ENCODE measurements at places on chromosomes 2 and 18. TPM values are rescaled to one million over a fixed set of nuclear protein-coding genes. Genes with fewer than 3 reads are reported as not detected.

DNA sequence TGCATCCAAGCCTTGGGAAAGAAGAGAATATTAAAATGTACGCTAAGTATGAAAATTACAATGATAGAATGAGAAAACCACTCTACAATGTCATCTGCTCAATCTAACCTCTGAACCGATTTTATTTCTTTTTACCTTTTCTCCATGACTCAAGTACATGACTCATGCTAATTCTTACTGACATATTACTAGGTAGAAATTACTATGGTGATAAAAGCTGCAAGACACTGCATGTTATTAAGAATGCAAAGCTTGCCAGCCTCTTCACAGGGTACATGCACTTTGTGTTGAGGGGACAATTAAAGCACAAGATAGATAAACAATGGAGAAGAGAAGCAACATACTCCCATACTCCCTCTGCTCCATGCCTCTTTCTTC is 20.7 kb downstream of the SFT2D3 start:
- H3K4me3 ChIP-seq, result no peak overlapping the region
- no peaks in the 10 kb centered on the region for H3K27me3 ChIP-seq
- no peaks in the 10 kb centered on the region for H3K4me1 ChIP-seq

DNA sequence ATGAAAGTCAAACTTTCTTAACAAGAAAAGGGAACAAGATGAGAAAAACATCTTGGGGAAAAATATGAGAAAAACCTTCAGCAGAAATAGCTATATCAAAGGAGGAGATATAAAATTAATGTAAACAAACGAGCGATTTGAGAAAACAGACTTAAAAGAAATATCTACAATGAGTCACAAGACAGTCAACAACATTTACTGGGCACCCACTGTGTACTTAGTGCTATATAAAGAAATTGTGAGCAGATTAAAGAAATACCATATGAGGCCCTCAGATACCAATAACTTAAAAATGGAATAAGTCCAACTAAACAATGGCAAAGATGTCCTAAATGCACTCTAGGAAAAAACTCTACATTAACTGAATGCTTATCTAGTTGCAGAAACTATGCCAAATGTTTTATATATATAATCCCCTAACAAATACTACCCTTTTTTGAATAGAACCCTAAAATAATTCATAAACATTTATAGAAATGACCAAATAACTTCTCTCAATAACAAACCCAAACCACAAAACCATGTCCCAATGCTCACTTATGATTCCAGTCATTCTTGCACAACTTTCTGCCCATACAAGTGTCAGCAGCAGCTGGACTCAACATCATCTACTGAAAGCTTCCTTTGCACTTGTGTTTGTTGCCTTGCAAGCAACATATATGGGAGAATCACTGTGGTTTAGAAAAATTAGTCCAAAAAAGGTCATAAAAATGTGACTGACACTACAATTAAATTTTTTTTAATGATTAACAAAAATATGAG is 83.5 kb downstream of the COBLL1 start:
- H3K27ac ChIP-seq, result no peak overlapping the region
- no peaks in the 10 kb centered on the region for H3K4me1 ChIP-seq
- no peaks in the 10 kb centered on the region for H3K27me3 ChIP-seq
- DNase-seq, result no peak

- H3K36me3 ChIP-seq, result no peaks in the 10 kb centered on the region
- H3K4me3 ChIP-seq, result no peak overlapping the region
Measured at GRCh38 chr2:102016399-102016955, 24.7 kb downstream of the IL1R2 start.

GRCh38 chr2:85446296-85447221 is 28.0 kb downstream of the SH2D6 start:
- no peak overlapping the region for H3K4me3 ChIP-seq
- no peaks in the 10 kb centered on the region for H3K36me3 ChIP-seq
- peaks cover 3% of the 10 kb centered on the region for H3K4me1 ChIP-seq
- no peaks in the 10 kb centered on the region for H3K27me3 ChIP-seq

- H3K27ac ChIP-seq, result no peak overlapping the region
- H3K27me3 ChIP-seq, result no peaks in the 10 kb centered on the region
- H3K4me1 ChIP-seq, result no peaks in the 10 kb centered on the region
- no peaks in the 10 kb centered on the region for H3K36me3 ChIP-seq
- DNase-seq, result no peak
Measured at GRCh38 chr2:25699216-25699615, 25.8 kb upstream of the DTNB start.

DNA sequence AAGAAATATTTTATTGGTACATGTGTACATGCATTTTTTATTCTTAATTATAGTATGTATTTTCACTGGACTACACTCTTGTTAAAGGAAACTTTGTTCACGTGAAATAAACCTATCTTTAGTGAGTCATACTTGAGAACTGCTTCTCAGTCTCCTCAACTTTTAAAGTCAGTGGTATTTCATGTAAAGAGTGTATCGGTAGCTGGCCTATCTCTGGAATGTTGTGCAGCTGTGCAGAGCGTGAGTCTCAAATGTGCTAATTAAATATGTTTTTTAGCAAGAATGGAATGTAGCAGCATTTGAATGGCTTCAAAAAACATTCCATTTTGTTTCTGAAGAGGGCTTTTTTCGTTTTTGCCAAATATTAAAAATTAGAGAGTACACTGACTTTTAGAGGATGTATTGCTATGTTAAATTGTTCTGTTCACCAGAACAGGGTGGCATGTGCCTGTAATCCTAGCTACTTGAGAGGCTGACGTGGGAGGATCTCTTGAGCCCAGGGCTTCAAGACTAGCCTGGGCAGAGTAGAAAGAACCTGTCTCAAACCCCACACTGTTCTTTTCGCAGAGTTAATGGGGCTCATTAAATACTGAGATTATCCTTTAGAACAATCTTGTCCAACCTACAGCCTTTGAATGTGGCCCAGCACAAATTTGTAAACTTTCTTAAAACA is 14.3 kb downstream of the SPTBN1 start:
- no peak overlapping the region for H3K4me3 ChIP-seq
- no peak for DNase-seq
- no peaks in the 10 kb centered on the region for H3K27me3 ChIP-seq
- peaks cover 16% of the 10 kb centered on the region for H3K4me1 ChIP-seq
- H3K36me3 ChIP-seq, result no peaks in the 10 kb centered on the region

DNA sequence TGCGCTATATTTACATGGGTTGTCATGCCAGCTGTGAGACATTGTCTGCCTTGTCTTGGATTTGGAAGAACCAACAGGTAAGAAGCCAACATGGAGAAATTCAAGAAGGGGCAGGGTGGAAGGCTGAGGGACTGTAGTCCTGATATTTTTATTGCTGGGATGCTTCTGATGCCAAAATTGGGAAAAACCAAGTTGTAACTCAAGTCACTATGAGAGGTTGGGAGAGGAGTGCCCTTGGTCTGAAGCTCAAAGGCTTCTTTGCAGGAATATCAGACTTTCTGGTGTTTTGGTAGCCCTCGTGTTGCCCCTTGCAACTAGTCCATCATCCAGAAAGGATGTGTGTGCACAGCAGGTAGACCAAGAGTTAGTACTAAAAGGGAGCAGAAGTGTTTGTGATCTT is 294.3 kb upstream of the EPAS1 start:
- H3K4me1 ChIP-seq, result no peaks in the 10 kb centered on the region
- no peaks in the 10 kb centered on the region for H3K36me3 ChIP-seq
- no peaks in the 10 kb centered on the region for H3K27me3 ChIP-seq

DNA sequence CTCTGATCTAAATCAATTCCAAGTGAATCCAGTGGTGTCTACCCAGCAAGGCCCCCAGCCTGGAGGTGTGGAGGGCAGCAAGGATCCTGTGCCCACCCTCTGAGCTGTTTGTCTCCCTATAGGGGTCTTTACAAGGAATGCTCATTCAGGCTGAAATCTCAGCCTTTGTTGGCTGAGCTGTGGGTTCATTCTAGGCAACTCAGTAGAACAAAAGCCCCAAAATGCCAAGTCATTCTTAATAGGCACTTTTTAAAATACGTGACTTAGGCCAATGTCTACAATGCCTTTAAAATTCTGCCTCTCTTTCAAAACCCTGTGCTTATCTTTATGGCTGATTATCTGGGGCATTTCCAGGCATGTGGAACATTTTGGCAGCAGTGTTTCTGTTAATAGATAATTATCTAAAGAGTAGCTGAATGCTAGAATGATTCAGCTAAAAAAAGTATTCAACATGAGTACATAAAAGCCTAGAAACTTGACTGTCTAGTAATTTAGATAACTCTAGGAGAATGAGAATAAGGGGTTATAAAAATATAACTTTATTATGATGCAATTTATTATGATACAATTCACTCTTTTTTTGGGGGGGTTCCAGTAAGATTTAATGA is 7.4 kb downstream of the UGT1A6 start:
- no peak for DNase-seq
- no peaks in the 10 kb centered on the region for H3K27me3 ChIP-seq
- no peaks in the 10 kb centered on the region for H3K36me3 ChIP-seq
- no peak overlapping the region for H3K27ac ChIP-seq
- no peak overlapping the region for H3K4me3 ChIP-seq

MAL gene
- total RNA-seq, result 0.29 TPM

GRCh38 chr2:210224591-210224940 is 681 bp downstream of the ACADL start:
- H3K4me3 ChIP-seq, result peak overlapping the region; percentile 5
- no peaks in the 10 kb centered on the region for H3K4me1 ChIP-seq
- H3K27ac ChIP-seq, result no peak overlapping the region
- no peaks in the 10 kb centered on the region for H3K36me3 ChIP-seq
- peaks cover 10% of the 10 kb centered on the region for H3K27me3 ChIP-seq
- DNase-seq, result no peak

NLRC4 gene
- 0.88 TPM for total RNA-seq

GRCh38 chr2:102724553-102724952 is 37.3 kb upstream of the TMEM182 start:
- H3K4me1 ChIP-seq, result no peaks in the 10 kb centered on the region
- no peaks in the 10 kb centered on the region for H3K27me3 ChIP-seq
- no peak overlapping the region for H3K4me3 ChIP-seq

RAB11FIP5 gene
- total RNA-seq, result 28.6 TPM

DNA sequence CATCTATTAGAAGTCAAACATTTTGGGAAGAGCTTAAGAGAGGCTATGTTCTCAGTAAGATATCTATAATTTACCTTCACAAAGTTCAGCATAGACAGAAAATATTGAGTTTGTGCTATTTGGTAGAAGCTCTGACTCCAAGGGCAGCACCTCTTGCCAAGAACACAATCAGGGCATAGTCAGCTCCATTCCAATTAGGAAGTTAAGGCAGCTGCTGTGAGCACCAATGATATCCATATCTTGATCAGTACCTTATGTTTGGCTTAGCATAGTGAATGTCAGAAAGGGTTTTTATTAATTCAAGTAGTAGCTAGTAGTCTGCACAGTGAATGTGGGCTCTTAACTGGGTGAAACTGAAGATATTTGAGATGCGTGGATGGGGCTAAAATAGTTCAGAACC is 86.4 kb upstream of the SPRED2 start:
- no peak overlapping the region for H3K4me3 ChIP-seq
- H3K4me1 ChIP-seq, result no peaks in the 10 kb centered on the region
- no peak for DNase-seq
- H3K36me3 ChIP-seq, result no peaks in the 10 kb centered on the region
- no peaks in the 10 kb centered on the region for H3K27me3 ChIP-seq

- H3K27ac ChIP-seq, result peak overlapping the region; percentile 63
- no peaks in the 10 kb centered on the region for H3K27me3 ChIP-seq
- peaks cover 6% of the 10 kb centered on the region for H3K4me1 ChIP-seq
- DNase-seq, result peak; percentile 60
Measured at GRCh38 chr2:12202313-12203075, 456.1 kb downstream of the LPIN1 start.

ARL4C gene
- total RNA-seq, result not detected

ATG16L1 gene
- 33.8 TPM for total RNA-seq

TTC39C gene
- total RNA-seq, result 25.6 TPM

GRCh38 chr2:47223980-47224379 is 68.9 kb upstream of the STPG4 start:
- H3K4me3 ChIP-seq, result no peak overlapping the region
- H3K36me3 ChIP-seq, result no peaks in the 10 kb centered on the region
- H3K27ac ChIP-seq, result no peak overlapping the region
- DNase-seq, result no peak
- peaks cover 7% of the 10 kb centered on the region for H3K4me1 ChIP-seq
- no peaks in the 10 kb centered on the region for H3K27me3 ChIP-seq

GRCh38 chr18:66510357-66511045 is 93.4 kb downstream of the CDH19 start:
- no peak overlapping the region for H3K4me3 ChIP-seq
- H3K27me3 ChIP-seq, result no peaks in the 10 kb centered on the region
- no peak for DNase-seq
- H3K36me3 ChIP-seq, result no peaks in the 10 kb centered on the region
- no peaks in the 10 kb centered on the region for H3K4me1 ChIP-seq

DNA sequence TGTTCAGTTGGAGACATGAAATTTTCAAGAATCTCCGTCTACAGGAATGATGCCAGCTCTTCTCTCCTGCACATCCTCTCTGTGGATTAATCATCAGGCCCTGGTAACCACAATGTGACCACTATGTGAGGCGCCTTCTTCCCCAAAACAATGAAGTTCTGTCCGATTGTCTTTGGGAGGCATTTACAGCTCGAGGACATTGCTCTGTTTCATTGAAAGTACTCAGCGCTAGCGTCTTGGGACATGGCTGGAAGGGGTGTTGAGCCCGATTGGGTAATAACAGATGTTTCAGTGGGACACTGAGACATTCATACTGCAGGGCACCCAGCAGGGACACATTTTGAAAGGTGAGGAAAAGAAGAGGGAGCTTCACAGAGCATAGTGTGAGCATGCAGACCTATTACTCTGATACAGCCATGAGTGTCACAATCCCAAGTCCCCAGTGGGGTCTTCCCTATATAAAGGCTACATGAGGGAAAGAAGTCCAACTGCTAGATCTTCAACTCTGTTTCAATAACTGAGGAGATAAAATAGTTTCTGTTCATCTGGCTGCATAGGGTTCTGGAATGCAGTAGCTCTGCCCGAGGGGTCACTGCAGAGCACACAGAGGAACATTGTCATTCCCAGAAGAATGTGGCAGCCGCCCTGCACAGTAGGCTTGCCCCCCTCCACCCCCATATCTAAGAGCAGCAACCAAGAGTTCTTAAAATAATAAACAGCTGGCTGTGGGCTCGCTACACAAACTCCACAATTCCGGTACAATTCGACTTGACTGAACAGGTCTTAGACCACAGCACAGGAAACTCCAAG is 237.3 kb downstream of the OSR1 start:
- no peak overlapping the region for H3K27ac ChIP-seq
- H3K4me3 ChIP-seq, result no peak overlapping the region
- no peaks in the 10 kb centered on the region for H3K4me1 ChIP-seq
- no peak for DNase-seq
- no peaks in the 10 kb centered on the region for H3K27me3 ChIP-seq
- H3K36me3 ChIP-seq, result no peaks in the 10 kb centered on the region

ACKR3 gene
- 11.8 TPM for total RNA-seq

GAD1 gene
- 1.6 TPM for total RNA-seq

GRCh38 chr2:186183406-186183805 is 302.7 kb upstream of the ZC3H15 start:
- H3K4me3 ChIP-seq, result no peak overlapping the region
- no peak for DNase-seq
- no peaks in the 10 kb centered on the region for H3K4me1 ChIP-seq
- H3K27me3 ChIP-seq, result no peaks in the 10 kb centered on the region
- H3K27ac ChIP-seq, result no peak overlapping the region

GRCh38 chr18:26531605-26532298 is 16.6 kb downstream of the KCTD1 start:
- no peaks in the 10 kb centered on the region for H3K27me3 ChIP-seq
- H3K4me3 ChIP-seq, result no peak overlapping the region
- H3K27ac ChIP-seq, result no peak overlapping the region
- no peak for DNase-seq
- H3K36me3 ChIP-seq, result no peaks in the 10 kb centered on the region
